HT1080 (cell line): ENCODE measurements at places on chromosomes 5 and 9. TPM values are rescaled to one million over a fixed set of nuclear protein-coding genes. Genes with fewer than 3 reads are reported as not detected.

- peak; percentile 30 for DNase-seq
Measured at GRCh38 chr9:123883634-123884033, 46.3 kb downstream of the DENND1A start.

- no peak for DNase-seq
Measured at GRCh38 chr5:96243862-96244261, 189.2 kb downstream of the PCSK1 start.

GRCh38 chr5:65861830-65862241 lies 64.5 kb upstream of the ERBIN start:
- DNase-seq: peak; percentile 97

DNA sequence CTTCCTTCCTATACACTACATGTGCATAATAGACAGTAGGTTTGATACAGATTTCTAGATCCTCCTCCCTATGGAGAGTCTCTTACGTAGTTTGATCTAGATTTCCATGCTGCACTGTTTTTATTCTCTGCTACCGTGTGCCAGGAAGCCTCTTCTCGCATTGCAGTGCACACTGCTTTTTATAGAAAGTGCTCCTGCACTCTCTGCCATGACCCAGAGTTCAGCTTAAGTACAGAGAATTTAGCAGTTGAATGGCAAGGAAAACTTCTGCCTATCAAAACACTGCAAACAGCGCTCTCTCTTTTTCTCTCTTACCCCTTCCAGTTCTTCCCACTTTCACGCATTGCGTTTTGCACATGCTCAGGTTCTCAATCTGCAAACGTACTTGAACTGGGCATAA lies 187.4 kb downstream of the ARHGAP26 start:
- DNase-seq: no peak

- DNase-seq: no peak
Measured at GRCh38 chr9:133467101-133467500, 7.3 kb downstream of the CACFD1 start.

- DNase-seq: no peak
Measured at GRCh38 chr9:89430995-89431394, 66.9 kb downstream of the SEMA4D start.

FST gene
- total RNA-seq: 56.2 and 71.8 TPM in 2 replicates

GFI1B gene
- total RNA-seq: not detected in 2 replicates

- peak; percentile 46 for DNase-seq
Measured at GRCh38 chr5:143349177-143349576, 54.3 kb downstream of the NR3C1 start.

GRCh38 chr9:70367305-70367930 lies 47.0 kb downstream of the KLF9 start:
- DNase-seq: no peak

SIL1 gene
- 27.5 and 28.4 TPM in 2 replicates for total RNA-seq

DNA sequence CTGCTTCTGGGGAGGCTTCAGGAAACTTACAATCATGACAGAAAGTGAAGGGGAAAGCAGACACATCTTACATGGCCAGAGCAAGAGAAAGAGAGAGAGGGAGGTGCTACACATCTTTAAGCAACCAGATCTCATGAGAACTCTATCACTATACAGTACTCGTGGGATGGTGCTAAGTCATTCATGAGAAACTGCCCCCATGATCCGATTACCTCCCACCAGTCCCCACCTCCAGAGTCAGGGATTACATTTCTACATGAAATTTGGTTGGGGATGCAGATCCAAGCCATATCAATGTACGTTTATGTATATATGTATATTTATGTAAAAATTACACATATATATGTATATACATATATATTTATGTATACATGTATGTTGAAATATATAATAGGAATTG lies 54.4 kb upstream of the CCDC112 start:
- no peak for DNase-seq

C9orf50 gene
- total RNA-seq: not detected in 2 replicates

DNA sequence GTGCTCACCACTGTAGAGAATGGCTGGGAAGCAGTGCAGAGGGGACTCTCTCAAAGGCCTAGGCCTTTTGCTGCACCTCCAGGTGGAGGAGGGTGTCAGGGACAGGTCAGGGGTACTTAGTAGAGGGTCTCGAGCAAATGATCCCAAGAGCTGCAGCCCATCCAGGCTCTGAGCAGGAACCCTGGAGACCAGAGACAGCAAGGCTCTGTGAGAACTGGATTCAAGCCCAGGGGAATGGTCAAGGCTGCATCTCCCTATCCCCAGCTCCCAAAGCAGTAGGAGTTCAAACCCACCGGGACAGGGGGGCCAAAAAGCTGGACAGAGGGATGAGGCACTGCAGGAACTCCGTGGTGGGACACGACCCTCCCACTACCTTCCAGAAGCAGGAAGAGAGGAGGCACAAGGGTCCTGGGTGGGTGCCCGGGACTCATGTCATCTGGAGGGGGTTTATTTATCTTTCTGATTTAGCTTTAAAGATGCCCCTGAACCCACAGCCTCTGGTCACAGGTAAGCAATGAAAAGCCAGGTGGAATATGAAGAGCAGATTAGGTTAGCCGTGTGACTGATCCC lies 124.8 kb downstream of the MVB12B start:
- DNase-seq: no peak

- DNase-seq: no peak
Measured at GRCh38 chr5:432201-432927, 10.6 kb upstream of the EXOC3 start.

PCDHGA12 gene
- 0.66 and 0.70 TPM in 2 replicates for total RNA-seq

SLC6A3 gene
- not detected in 2 replicates for total RNA-seq

ENHO gene
- 5.0 TPM in 2 replicates for total RNA-seq

- no peak for DNase-seq
Measured at GRCh38 chr5:7947301-7947700, 78.4 kb downstream of the MTRR start.

DNA sequence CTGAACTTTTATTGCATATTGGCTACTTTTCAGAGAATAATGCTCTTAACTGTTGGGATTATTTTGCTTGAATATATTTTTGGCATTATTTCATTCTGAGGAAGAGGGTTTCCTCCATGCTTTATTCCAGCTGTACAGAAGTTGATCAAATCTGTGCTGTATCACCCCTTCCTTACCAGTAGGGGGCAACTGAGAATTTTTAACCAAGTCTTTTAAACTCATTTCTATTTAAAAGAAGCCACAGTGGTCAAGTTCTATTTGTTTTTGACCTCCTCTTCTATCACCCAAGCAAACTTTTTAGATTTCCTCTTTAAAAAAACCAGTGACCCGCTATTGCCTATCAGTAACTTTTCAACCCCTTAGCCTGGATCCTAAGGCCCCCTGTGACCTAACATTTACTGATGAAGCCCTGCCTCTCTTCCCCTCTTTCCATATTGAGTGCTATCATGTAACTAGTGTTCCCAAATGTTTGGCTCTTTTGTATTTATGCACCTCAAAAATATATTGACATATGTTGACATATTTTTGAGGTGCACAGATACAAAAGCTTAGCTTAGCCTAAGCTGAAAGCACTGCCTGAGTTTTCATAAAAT lies 80.6 kb downstream of the FBXO4 start:
- DNase-seq: peak; percentile 18

CRHBP gene
- total RNA-seq: 0.10 and 0.20 TPM in 2 replicates

FBXL7 gene
- 1.4 and 2.5 TPM in 2 replicates for total RNA-seq

GRCh38 chr5:107104040-107104995 lies 566.4 kb downstream of the EFNA5 start:
- no peak for DNase-seq

DNA sequence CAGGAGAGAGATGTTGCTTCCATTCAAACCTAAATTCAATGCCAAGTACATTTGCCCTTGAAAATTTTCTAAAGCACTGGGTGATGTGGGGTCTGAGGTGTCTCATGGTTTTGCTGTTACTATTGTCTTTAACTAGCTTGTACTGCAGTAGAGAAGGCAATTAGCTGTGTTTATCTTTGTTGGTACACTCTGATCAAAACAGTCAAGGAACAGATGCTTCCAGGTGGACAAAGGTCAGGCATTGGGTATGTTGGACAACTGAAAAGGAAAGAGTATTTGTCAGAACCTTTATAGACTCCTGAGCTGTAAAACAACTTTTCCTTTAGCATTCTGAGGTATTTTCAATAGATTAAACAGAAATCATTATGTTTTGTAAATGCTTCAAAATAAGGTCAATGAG lies 2228.7 kb upstream of the WWC1 start:
- no peak for DNase-seq
